Prostate gland (tissue), 2 donors: ENCODE measurements at places on chromosomes 2 and 18. TPM values are rescaled to one million over a fixed set of nuclear protein-coding genes. Genes with fewer than 3 reads are reported as not detected.
A peak's percentile ranks its signal among the peaks of the same experiment; 100 is the strongest.

The REEP1 gene
- 224 TPM for total RNA-seq

DNA sequence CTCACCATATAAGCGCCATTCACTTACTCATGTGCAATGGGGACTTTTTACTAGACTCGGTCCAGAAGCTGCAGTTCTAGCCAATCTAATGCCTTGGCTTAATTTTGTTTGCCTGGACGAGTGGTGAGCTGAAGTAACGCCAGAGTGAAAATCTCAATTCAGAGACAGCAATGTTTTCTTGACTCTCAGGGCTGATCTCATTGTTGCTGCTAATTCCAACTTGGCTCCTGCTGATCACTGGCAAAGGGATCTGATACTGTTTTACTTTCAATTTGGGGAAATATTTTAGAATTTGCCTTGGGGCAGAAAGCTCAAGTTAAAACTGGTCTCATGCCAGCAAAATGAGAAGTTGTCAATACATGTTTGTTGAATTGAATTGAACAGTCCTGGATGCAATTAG, 906.6 kb upstream of the CDH2 start:
- no peak for DNase-seq

The IGFBP2 gene
- 152 TPM for total RNA-seq

- DNase-seq: no peak
Measured at GRCh38 chr2:151729415-151729811, 4.9 kb downstream of the NEB start.

DNA sequence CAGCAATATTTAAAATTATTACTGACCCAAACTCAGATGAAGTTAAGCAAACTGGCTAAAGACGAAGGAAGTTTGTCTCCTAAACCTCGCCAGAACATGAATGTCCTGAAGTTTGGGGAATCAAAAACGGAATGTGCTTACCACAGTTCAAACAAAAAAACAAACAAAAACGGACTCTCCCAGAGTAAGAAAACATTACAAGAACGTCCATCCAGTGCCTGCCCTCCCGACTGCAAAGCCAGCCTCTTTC, 1.1 kb downstream of the KANSL1L start:
- DNase-seq: no peak

DNA sequence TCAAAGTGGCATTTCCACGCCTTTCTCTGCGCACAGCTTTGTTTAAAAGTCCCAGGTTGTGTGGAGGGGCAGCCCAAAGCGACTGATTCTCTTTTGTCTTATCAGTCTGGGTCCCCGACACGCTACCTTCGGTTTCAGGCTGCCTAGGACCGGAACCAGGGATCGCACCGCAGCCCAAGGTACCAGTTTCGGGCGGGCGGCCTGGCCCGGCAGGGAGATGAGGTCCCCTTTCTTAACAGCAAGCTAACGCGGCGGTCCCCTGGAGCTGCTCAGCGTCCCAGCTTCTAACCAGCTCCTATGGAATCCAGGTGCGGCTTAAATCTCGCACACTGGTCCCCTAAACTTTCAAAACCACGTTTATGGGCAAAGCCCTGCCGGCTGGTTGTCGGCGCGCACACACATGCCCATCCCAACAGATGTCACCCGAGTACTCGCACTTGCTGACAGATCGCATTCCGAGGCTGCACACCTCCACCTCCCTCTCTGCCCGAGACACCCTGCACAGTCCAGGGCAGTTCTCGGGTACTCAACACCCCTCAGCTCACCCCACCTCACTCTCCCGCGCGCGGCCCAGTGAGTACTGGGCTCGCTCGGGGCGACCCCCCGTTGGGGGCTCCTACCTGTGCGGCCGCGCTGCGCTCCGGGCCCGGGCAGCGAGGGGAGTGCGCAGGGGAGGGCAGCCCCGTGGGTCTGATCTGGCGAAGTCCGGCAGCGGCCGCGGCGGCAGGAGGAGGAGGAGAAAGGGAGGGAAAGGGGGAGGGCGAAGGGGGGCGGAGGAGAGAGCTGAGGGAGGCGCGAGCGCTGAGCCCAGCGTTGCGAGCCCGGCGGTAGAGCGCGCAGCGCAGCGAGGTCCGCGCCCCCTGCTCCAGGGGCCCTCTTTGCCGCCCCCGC, at the start of gene EFEMP1:
Gene EFEMP1 (minus strand): TSS at position 692 of the 891 bp plus-strand sequence. CDS start 1,342 bp downstream, outside the sequence.
- DNase-seq: peak; percentile 77

DNA sequence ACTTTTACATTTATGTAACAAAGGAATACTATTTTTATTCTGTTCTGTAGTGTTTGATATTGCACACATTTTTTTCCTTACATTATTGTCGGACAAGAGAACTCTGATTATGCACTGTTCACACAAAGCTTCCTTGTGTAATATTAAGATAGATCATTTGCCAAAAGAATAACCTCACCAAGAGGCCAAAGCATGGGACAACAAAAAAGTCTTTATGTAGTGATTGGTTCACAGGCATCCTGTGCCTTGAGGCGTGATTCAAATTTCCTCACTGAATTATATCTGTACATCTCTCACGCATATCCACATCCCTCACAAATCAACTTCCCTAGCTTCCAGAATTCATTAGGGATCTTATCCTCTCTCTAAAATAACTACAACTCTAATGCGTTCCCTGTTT, 642.7 kb downstream of the NR4A2 start:
- no peak for DNase-seq

DNA sequence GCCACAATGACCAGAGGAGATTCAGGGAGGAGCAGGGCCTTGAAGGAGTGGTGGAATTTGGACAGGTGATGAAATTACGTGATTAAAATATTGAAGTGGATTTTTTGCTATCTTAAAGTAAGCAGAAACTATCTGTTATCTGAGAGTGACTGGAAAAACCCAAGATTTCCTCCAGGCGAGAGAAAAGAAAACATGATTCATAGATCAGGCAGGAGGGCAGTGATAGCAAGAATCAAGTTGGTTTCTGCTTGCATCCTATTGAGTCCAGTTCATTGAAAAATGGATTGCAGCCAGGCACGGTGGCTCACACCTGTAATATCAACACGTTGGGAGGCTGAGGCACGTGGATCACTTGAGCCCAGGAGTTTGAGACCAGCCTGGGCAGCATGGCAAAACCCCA, 127.8 kb downstream of the NXPH2 start:
- DNase-seq: no peak

GRCh38 chr2:12970861-12971260, 254.1 kb downstream of the TRIB2 start:
- DNase-seq: no peak

GRCh38 chr18:1003499-1003898, 98.8 kb downstream of the ADCYAP1 start:
- no peak for DNase-seq
